ENCODE measurements at places on chromosomes 5 and 9. TPM values are rescaled to one million over a fixed set of nuclear protein-coding genes. Genes with fewer than 3 reads are reported as not detected.

PTPRD gene
- total RNA-seq = 0.05 TPM

SLC45A2 gene
- total RNA-seq = not detected

SLC36A3 gene
- total RNA-seq = not detected

SPATA31A6 gene
- not detected for total RNA-seq

SV2C gene
- total RNA-seq = 1.1 TPM

FCN1 gene
- total RNA-seq = 0.08 TPM

DNA sequence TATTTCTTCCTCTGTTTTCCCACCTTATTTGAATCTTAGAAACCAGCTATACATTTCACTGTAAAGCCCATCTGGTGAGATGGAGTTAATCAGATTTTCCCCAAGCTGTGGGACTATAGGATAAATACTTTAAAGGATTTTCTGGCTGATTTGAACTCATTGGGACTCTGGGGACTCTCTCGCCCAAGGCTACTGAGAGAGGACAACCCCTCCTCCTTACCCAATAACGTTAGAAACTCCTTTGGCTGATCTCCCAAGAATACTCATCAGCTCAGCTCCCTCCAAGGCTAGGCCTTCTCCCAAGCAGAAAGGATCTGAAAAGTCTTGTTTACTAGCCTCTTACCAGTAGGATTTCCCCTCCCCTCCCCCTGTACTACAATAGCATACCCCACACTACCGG lies 1.5 kb upstream of the GLRA1 start:
- no peak for DNase-seq

- no peak for DNase-seq
Measured at GRCh38 chr5:54390015-54390414, 65.5 kb upstream of the HSPB3 start.

DNA sequence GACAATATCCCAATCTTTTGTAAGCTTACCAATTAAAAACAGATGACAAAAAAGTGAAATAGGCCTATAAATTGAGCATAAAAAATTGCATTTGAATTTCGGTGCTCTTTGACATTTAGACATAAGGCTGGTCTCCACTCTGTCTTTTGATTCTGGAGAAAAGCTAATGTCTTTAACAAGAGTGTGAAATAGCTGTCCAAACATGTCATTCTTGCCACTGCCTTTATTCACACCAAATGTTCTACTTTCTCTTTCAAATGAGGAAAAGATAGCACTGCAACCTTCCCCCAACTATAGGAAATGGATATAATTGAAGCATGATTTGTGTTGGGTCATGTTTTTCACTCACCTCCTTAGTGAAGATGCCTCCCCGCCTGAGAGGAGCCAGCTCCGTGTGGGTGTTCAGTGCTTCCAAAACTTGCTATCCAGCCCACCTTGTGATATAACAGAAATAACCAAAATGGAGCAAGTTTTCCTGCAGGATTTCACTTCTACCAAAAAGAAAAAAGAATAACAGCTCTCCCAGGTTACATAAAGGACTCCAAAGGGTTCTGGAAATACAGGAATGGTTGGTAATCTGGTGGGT lies 55.2 kb upstream of the STK32A start:
- no peak for DNase-seq

DNA sequence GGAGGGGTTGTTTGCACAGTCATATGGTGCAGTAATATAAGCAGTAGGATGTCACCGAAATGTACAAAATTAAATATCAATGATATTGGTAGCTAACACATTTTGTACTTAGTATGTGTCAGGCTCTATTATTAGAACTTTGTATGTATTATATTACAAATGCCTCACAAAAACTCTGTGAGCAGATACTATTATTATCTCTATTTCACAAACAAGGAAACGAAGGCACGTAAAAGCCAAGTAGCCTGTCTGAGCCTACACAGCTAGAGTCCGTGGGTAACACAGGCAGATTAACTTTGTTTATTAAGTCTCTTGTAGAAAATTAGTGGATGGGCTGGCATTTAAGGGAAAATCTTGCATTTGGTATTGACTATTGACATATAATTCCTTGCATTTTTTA lies 284.3 kb upstream of the DAB2 start:
- no peak for DNase-seq

Data from GM12878 (cell line).